Activated CD4-positive, alpha-beta T cell treated with anti-CD3 and anti-CD28 coated beads for 36 hours (primary cell): ENCODE measurements at places on chromosomes 7 and 10. TPM values are rescaled to one million over a fixed set of nuclear protein-coding genes. Genes with fewer than 3 reads are reported as not detected.

DNA sequence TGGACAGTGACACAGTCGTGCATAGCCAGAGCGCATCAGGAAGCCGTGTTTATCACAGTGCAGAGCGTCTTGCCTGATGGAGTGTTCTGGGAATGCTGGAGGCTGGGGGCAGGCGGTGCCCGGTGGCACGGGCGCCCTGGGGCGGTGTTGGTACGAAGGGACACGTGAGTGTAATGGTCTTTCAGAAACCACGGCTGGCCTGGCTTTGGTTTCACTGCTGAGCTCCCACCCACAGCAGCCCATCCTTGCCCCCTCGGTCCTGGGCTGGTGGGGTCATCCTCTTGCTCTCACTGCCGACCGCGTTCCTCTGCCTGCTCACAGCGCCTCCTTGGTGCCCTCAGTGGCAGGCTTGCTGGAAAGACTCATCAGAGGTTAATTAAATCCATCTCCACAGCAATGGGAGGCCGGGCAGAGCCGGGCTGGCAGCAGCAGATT, 50.6 kb downstream of the NKX6-2 start:
- no peak for DNase-seq

- DNase-seq: peak; percentile 30
Measured at GRCh38 chr7:103989200-103989784, at the start of gene RELN. Gene RELN, minus strand, starts transcription at chr7:103989658. Its CDS starts 302 bp downstream, at chr7:103989356.

BEND7 gene
- not detected for total RNA-seq

- no peak for DNase-seq
Measured at GRCh38 chr10:94193466-94193924, 169.2 kb downstream of the NOC3L start.

GRCh38 chr7:22980422-22980821, 33.5 kb downstream of the HYCC1 start:
- no peak for DNase-seq

GRCh38 chr10:11782793-11783557, 40.2 kb upstream of the PROSER2 start:
- no peak for DNase-seq

PRSS1 gene
- total RNA-seq: not detected

DNA sequence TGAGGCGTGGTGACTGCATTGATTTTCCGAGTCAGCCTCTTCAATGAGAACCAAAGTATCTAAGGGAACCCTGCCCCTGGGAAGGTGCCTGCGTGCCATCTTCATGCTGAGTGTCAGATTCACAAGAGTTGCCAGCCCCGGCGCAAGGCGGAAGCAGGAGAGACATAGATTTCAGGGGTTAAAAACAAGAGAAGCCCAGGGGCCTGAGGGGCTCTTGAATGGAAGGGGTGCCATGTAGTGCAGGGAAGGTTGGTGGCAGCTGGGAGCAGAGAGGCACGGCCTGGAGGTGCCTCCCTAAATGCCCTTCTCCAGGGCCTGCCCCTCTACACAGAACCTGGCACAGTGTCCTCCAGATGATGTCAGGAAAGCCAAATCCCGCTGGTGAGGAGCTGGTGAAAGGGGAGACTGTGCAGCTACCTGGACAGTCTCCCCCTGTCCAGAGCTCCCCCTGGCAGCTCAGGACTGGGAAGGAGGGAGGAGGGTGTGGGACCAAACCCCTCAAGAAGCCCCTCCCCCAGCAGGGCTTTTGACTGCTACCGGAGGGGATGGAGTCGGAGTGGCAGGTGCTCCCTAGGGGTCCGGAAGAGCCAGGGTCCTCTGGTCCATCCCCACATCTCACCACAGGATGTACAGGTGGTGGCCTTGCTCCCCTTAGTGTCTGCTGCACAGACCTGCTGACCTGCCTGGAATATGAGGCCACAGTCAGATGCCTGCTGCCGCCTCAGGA, 137.9 kb downstream of the TCERG1L start:
- DNase-seq: no peak

- no peak for DNase-seq
Measured at GRCh38 chr7:92917230-92917629, 80.9 kb upstream of the CDK6 start.

- no peak for DNase-seq
Measured at GRCh38 chr7:25313526-25313925, 85.2 kb upstream of the NPVF start.

MAGI2 gene
- 0.05 TPM for total RNA-seq

DNA sequence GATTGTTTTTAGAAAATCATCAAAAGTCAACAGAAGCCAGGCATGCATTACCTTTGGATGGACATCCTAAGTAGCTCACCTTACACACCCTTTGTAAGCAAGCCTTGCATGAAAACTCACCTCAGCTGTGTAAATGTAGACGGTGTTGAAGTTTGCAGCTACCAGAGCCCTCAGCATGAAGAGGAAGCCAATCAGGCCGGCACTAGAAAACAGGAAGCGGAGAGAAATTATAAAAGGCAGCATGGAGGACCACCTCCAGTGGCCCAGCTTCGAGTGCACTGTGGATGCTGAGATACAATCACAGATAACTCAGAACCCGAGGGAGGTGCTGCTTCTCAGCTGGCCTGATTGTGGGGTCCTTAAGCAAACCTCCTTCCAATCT, 75.3 kb downstream of the SVOPL start:
- peak; percentile 10 for DNase-seq

HOGA1 gene
- not detected for total RNA-seq

DMBT1 gene
- not detected for total RNA-seq

DNA sequence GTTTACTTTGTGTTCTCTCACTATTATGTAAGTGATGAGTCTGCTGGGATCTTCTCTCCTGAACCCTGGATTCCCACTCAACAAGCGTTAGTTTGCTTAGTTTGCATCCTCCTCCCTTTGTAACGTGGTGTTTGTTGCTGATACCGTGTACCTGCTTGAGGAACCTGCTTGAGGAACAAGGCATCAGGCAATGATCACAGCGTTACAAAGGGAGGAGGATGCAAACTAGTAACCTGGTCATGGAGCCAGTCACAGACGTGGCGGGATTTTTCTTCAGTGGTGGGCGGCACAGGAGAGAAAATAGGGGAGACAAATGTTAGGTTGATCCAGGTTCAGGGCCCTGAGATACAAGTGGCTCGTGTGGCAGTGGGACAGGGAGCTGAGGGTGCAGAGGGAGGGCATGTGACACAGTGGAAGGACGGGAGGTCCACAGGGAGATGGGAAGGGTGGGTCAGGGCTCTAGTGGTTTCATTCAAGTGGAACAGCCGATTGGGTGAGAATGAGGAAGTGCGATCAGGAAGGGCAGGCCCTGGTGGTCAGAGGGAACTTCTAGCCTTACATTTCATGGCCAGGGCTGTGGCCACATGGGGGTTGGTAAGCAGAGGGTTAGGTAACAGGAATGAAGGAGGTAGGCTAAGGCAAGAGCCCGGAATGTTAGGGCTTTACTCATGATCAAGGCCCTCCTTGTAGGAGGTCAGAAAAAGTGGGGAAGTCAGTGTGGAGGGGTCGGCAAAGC, 38.0 kb downstream of the SNX10 start:
- no peak for DNase-seq

DNA sequence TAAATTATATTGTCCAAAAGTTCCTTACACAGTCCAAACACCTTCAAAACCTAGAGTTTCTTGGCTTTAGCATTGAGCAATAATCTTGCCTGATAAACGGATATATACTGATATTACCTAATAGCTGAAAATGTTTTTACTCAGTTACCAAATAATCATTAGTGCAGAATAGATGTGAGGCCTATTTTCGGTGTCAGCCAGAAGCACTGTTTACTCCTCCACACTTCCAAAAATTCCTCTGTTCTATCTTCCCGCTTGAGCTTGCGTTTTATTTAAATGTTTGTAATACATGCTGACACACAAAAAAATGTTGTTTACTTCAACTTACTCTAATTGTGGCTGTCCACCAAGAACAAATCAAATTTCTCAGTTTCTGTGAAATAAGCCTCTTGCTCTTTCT, 606.2 kb upstream of the TEX47 start:
- no peak for DNase-seq

DNA sequence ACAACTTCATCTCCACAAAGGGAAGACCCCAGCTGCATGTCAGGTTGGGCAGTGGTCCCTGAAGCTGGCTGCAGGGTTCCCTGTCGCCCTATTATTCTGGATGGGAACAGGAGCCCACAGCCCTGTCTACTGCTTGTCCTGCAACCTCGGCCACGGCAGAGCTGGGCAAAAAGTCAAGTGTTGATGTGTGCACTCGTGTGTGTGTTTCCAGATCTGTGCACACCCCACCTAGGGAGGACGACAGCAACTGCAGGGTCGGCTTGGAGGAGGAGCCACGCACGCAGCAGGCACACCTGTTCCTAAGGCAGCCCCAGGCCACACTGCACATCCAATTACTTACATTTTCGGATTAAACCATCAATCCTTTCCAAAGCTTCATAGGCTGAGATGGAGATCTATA, 23.6 kb downstream of the PITRM1 start:
- no peak for DNase-seq

DNA sequence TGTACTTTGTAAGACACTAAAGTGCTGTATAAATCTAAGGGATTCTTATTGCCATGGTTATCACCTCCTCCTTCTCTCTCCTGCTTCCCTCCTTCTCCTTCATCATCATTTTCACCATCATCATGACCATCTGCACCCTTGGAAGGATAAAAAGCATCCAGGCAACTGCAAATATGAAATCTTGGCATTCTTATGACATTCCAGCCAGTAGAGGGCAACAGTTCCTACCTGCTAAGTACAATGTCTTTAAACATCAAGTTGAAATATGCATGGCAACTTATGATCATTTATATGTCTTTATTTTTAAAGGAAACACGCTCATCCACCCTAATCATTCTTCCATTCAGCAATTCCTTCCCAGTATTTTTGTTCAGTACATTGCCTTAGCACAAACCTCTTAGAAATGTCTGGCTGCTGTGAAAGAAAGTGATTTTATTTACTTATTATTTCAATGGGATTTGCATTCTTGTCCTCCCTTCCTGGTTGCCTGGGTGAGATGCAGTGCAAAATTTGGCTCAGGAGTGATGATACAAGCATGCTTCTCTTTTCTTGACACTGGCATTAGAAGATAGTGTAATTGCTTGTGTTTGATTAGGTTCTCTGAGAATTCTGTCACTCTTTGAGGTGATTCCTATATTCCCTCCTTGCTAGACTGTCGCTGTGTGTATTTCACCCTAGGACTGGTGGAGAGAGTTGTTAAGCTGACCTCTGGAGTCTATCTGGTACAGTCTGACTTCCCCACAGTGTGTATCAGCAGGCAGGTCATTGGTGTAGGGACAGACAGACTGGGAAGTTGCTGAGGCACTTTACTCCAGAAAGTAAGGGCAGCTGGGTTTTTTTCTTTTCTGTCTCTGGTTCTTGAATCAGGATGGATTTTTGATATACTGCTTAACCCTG, 188.5 kb upstream of the BMPER start:
- no peak for DNase-seq

BAMBI gene
- 0.09 TPM for total RNA-seq

DNA sequence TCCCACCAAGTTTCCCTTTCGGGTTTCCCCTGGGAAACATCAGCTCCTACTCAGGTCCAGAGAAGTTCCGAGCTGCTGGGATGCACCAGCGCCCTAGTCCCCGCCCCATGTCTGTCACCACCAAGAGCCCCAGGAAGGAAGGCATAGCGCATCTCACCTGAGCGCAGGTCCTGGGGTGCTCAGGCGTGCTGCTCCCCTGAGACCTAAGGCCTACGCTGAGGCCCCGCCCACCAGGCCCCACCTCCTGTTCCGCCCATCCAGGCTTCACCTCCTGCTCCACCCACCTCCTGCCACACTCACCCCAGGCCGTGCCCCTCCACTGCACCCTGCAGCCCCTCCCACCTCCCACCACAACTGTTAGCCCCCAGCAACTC, 1.2 kb upstream of the TFR2 start:
- peak; percentile 55 for DNase-seq

- no peak for DNase-seq
Measured at GRCh38 chr10:119120413-119120867, 16.5 kb downstream of the DENND10 start.

DNA sequence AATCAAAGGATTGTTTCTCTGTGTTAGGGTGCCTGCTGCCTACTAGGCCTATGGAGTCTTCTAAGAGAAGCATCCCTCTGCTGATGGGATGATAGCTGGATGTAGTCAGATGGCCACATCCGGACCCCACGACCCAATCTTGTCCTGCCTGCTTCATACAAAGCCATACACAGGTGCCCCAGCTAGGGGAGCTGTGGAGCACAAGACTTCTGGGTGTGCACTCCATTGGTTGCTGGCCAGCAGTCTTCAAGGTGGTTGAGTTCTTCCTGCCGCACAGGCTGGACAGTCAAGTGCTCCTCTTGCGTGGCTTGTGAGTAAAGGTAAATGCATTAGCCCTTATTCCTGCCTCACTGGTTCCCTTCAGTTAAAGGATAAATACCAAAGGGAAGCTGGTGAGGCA, 120.2 kb downstream of the TEX36 start:
- no peak for DNase-seq

PON1 gene
- total RNA-seq: not detected

- no peak for DNase-seq
Measured at GRCh38 chr7:126228356-126229061, 1024.2 kb downstream of the GRM8 start.

DNA sequence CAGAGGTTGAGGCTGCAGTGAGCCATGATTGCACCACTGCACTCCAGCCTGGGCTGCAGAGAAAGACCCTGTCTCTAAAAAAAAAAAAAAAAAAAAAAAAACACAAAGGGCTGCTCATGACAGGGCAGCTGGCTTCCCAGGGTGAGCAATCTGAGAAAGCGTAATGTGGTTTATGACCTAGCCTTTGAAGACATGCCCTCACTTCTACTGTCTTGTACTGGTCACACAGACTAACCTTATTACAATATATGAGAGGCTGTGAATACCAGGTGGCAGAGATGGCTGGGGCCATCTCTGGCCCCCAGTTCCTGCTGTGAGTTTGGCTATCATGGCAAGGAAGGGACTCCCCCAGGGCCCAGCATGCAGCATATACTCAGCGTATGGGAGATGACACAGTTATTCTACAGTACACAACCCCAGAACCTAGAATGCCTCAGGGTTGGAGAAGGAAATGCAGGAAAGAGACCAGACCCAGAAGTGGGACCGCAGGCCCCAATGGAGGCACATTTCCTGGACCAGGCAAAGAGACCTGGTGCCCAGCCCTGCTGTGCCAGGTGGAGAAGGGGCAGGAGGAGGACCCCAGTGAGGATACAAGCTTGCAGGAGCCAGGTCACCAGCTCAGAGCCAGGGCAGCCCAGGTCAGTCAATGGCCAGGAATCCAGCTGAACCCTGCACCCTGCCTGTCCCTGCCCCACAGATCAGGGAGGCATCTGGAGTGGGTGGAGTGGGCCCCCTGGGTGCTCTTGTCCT, 26.3 kb downstream of the NPTX2 start:
- no peak for DNase-seq

GRCh38 chr10:1136268-1136667, 80.1 kb downstream of the WDR37 start:
- DNase-seq: no peak
